Stimulated activated CD4-positive, alpha-beta T cell treated with anti-CD3 and anti-CD28 coated beads, Interleukin-1b, Interleukin-23, amount 100 ng/mL, for 1 hour (primary cell): ENCODE measurements at places on chromosomes 2 and 18.

DNA sequence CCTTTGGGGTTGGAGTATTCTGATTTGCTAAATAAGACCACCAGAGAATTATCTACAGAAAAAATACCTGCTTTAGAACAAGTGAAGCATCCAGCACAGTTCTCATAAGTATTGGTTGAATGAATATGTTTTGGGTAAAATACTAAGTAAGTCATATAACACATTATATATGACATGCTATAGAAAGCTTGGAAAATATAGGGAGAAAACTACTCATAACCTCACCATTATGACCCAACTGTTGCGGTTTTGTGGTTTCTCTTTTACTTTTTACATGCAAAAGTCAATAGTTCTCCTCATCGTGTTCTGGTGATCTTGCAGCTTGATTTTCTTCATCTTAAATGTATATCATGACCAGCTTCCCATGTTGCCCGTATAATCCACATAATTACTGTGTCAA, 66.2 kb downstream of the DIPK1C start:
- DNase-seq, result no peak

DNA sequence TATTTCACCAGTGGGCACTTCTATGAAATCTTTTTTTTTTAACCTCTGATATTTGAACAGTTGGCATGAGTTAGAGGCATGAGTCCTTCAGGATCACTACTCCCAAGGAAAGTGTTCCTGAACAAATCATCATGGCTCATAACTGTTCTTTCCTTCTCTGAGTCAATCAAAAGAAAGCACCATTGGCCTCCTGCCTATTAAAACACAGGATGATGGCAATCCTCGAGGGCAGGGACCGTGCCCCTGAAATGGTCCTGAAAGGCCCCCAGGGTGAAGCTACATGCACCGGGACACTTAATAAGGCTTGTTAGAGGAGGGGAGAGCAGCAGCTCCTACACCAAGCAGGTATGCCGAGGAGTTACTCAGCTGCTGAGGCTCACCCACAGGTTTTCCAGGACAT, 43.5 kb downstream of the SLC14A2 start:
- DNase-seq, result no peak

DNA sequence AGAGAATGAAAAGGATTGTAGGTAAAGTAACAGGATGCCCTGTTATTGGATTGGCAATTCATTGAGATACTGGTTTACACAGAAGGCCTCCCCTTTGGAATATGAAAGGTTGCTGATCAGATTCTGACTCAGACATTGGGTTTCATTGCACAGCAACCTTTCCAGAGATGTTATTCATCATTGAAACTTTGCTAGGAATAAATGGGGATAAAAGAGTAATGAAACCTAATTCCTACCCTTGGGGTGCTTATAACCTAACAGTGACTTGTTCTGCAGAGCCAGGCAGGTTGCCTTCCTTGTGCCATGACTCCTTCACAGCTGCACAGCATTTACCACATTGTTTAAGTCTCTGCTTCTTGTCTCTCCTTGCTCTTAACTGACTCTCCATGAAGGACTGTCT, 5.0 kb downstream of the NAB1 start:
- DNase-seq, result no peak

DNA sequence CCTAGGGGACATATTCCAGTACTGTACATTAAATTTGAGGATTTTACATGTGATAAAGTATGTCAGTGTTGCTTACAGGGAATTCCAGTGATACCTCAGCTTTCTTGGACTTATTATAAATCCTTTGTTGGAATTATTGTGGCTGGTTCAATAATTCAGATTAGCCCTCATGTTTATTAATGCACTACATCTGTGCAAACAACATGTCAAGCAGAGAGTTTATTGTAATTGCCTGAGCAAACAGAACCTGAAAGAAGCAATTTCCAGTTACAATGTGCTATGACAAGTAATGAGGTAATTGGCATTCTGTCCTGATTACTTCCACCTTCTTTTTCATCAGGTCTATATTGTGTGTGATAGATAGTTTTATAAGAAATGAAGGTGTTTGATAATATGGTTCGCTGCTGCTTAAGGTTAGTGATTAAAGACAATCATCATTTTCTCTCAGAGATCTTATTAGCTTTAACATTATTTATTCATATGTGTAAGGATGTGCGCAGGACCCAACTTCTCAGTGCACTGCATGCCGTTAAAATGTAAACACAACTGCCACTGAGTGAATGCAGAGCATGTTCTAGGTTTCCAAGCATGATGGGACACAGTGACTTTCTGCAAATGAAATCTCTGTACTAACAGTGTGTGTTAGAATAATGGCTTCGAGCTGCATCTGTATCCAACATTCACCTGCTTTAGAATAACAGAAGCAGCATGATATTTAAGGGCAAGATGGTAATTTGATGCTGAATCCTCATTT, 973.7 kb upstream of the POU3F3 start:
- no peak for DNase-seq

DNA sequence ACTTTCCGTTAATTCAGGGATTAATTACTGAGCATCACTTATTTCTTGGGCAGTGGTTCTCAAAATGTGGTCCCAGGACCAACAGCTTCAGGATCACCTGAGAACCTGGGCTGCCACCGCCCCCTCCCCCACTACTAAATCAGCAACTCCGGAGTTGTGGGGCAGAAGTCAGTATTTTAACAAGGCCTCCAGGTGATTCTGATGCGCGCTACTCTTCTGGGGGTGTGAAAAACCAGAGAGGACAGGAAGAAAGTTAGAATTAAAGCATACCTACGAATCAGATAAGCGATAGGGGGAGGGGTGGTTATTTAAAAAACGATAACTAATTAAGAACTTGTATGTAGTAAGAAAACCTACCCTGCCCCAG, 319 bp downstream of the ZSCAN30 start:
- peak; percentile 16 for DNase-seq

DNA sequence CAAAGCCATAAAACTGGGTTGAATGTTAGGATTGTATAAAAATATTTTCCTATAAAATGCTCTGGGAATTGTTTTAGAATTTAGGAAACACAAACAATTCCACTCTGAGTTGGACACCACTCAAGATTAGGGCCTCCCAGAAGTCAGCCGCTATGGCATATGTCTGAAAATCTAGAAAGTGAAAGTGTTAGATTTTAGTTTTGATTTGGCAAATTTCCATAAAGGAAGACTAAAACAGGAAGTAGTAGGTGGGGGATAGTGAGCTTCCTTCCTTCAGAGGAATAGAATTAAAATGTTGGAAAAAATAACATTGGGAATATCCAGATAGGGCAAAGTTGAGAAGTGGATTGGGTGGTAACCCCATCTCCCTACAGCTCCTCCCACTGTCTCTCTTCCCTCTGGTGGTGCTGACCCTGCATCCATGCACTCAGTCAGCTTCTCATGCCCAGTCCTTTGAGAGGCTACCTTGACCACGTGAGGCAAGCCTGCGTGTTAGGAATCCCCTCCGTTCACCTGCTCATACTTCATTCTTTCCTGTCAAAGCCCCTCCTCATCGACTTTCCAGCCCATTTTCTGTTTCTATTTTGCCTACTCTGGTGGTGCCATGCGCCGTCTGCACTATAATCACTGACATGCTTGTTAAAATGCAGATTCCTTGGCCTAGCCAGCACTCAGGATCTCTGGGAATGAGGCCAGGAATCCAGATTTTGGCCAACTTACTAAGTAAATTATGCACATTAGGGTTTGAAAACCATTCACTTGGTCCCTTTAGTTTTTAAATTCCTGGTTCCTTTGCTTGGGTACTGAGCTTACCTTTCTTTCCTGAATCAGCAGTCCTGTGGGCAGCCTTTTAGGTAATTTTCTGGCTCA, 83.5 kb downstream of the POLE4 start:
- DNase-seq, result no peak
